ENCODE measurements at places on chromosomes 13 and 19.

- DNase-seq = no peak
Observed at GRCh38 chr13:86741762-86742285, 929.3 kb upstream of the SLITRK5 start.

- DNase-seq = no peak
Observed at GRCh38 chr13:85266771-85267170, 532.4 kb downstream of the SLITRK6 start.

DNA sequence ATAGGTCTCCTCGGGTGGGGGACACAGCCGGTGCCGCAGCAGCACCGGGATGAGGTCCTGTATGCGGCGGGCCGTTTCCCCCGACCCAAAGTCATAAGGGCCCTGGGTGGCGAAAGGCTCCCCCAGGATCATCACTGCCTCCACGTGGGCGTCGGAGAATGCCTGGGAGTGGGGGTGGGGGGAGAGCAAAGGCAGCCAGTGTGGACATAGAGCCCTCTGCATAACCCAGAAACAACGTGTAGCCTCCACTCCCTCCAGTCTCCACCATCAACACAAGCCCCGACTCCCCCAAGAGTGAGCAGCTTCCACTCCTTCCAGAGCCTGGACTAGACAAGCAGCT is 1.7 kb upstream of the NUMBL start:
- DNase-seq = no peak

GRCh38 chr13:20514866-20515265 is 10.8 kb downstream of the CRYL1 start:
- DNase-seq = no peak

DNA sequence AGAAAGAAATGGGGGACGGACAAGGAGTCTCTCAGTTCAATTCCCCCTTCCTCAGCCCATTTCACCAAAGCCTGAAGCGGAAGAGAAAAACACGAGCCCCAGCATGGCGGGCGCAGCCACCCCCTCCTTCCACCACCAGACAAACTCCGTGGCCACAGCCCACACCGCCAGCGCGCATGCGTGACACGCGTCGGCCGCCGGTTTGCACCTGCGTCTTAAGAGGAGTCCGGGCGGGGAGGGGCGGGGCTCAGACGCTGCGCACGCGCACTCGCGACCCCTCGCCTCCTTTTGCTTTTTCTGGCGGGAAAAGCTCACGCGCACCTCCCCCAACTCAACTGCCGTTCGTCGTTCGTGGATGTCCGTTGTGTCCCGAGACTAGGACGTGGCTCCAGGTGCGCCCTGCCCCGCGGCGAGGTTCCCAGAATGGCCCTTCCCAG is at the start of gene KASH5:
TSS of gene KASH5 (plus strand) at position 314 of the 437 bp plus-strand sequence. CDS start 2,635 bp downstream, outside the sequence.
- DNase-seq = peak; percentile 27

DNA sequence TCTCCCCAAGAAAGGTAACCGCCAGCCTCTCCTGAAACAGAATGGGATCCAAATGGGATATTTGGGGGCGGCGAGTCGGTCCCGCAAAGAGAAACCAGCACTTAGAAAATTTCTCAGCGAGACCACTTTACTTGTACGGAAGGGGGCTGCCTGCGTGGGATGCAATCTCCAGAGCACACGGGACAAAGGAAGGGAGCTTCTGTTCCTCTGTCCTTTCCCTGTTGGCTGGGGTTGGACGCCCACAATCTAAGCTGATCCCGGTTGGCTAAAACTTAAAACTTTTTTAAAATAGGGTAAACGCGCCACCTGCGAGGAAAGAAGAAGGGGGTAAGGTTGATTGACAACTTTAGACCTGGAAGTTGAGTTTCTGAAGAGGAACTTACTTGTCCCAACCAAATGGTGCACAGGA is 826 bp upstream of the BSG start:
- DNase-seq = no peak

DNA sequence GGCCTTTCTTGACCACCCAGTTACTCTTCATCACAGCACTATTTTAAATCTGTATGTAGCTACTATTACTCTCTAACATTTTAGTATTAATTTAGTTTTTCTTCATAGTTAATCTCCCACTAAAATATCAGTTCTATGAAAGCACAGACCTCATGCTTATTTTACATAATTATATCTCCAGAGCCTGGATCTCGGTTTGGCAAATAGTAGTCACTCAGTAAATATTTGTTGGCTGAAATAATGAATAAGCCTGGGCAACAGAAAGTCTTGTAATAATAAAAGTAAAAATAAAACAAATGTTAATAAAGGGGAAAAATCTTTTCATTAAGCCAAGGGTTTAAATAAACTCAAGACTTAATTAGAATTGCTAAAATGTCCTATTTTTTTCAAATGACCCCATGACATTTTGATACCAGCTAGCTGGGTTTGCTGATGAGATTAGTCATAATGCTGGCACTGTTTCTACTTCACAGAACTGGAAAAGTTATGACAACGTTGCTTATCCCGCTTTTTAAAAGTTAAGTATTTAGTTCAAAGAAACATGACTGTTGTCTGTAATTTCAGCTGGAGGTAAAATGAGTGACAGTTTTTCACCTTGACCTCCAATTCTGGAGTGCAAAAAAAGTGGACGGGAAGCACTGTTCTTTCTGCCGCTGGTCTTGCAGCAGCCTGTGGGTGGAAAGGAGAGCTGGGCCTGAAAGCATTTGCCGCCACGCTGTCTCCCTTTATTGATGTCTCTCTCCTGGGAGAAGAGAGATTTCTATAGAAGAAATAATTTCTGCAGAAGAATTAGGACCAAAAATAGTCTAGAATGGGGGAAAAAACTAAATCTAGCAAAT is 85.2 kb upstream of the SPATA13 start:
- DNase-seq = no peak
